CD4-positive, alpha-beta T cell treated with Interleukin-17A for 4 hours (primary cell): ENCODE measurements at places on chromosomes 5 and 9.

GRCh38 chr5:99621772-99622681, 693.2 kb upstream of the CHD1 start:
- no peak for DNase-seq

- DNase-seq = no peak
These were observed 29.4 kb upstream of the RECK start for GRCh38 chr9:36007316-36007708.

GRCh38 chr5:132010989-132011621, 353 bp downstream of the ACSL6 start:
- DNase-seq = no peak

GRCh38 chr5:81748556-81748955, 2.3 kb downstream of the SSBP2 start:
- no peak for DNase-seq

DNA sequence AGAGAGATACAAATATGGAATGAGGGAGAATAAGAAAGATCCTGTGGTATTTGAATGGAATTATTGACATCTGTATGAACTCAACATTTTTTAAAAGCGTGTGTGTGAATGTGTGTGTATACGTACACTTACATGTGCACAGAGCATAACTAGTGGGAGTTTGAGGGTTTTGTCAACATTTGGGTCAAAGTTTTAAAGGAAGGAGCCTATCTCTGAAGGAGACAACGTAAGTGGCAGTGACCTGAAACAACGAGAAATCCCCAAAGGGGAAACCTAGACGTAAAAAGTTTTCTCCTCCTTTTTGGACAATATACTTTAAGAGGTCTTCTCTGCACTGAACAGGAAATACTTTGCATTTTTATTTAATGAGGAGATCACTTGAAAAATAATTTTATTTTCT, 40.2 kb upstream of the DTWD2 start:
- DNase-seq = no peak
